Regular cardiac myocyte (primary cell): ENCODE measurements at places on chromosomes 1 and 21. TPM values are rescaled to one million over a fixed set of nuclear protein-coding genes. Genes with fewer than 3 reads are reported as not detected.

TRAF3IP3 gene
- not detected in 2 replicates for total RNA-seq

NOS1AP gene
- total RNA-seq = under 0.01 and 0.38 TPM in 2 replicates

PLA2G2D gene
- total RNA-seq = not detected in 2 replicates

GUCA2A gene
- not detected in 2 replicates for total RNA-seq

CCDC27 gene
- not detected in 2 replicates for total RNA-seq

ITLN2 gene
- total RNA-seq = 1.4 TPM in 1 of 2 replicates, not detected in the other

AMY2A gene
- total RNA-seq = not detected in 2 replicates

RNF186 gene
- not detected in 2 replicates for total RNA-seq

SYT11 gene
- total RNA-seq = 46.0 and 59.5 TPM in 2 replicates

RBM34 gene
- 65.1 and 67.7 TPM in 2 replicates for total RNA-seq

SMYD2 gene
- total RNA-seq = 40.3 and 41.0 TPM in 2 replicates

ZBTB8A gene
- total RNA-seq = 4.6 and 7.0 TPM in 2 replicates

PSMB2 gene
- 11.0 and 39.1 TPM in 2 replicates for total RNA-seq

B4GALT2 gene
- 75.3 and 79.8 TPM in 2 replicates for total RNA-seq

FTCD gene
- total RNA-seq = 0.19 and 0.28 TPM in 2 replicates

ICOSLG gene
- 0.19 and 0.85 TPM in 2 replicates for total RNA-seq

CHTOP gene
- 24.2 and 38.3 TPM in 2 replicates for total RNA-seq

BGLAP gene
- total RNA-seq = under 0.01 and 0.85 TPM in 2 replicates

PYHIN1 gene
- not detected in 2 replicates for total RNA-seq

GPR161 gene
- 7.9 and 11.7 TPM in 2 replicates for total RNA-seq

CLCA1 gene
- total RNA-seq = not detected in 2 replicates

SELENON gene
- total RNA-seq = 10.0 and 11.8 TPM in 2 replicates

GNG4 gene
- total RNA-seq = under 0.01 and 0.19 TPM in 2 replicates

GIPC2 gene
- total RNA-seq = 3.5 and 5.9 TPM in 2 replicates

AMY1B gene
- not detected in 2 replicates for total RNA-seq

KANK4 gene
- total RNA-seq = not detected in 2 replicates
